ENCODE measurements at places on chromosomes 6 and 20.

DNA sequence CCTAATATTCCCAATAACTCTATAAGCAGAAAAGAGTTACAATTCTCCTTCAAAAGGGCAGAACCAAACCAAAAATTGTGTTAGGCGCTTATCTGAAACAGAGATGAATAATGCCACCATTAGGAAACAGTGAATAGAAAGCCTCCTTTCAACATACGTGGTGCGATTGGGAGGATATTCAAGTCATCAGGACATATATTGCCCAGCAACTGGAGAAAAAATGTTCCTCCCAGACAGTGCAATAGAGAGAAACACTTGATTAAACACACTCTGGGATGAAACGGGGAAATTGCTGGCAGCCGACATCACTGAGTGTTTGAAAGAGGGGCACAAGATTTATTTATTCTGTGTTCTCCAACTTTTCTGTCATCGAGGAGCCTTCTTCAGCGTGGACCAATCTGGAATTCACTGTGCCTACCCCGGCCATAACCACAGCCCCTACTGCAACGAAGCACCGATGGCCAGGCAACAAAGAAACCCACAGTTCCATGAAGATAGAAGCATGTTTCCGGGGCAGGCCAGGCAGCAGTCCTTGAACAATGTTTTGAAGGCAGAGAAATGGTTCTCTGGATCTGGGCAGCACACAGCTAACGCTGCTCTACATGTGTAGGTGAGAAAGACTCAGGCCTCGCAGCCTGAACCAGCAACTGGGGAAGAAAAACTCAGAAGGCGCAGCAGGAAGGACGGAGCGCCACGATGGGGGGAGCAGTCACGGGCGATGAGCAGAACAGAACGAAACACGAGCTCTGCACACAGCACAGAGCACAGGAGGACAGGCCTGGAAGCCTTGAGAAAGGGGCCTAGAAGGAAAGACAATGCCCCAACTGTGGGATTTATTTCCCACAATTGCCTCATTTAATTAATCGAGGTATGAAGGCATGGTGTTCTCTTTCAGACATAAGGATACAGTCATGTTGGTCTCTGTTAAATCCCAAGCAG is 234.2 kb upstream of the FOXQ1 start:
- no peak for DNase-seq

GRCh38 chr6:108744996-108745395 is 103.2 kb upstream of the ARMC2 start:
- no peak for DNase-seq

- DNase-seq: no peak
Observed at GRCh38 chr6:111480988-111481822, 1.8 kb downstream of the REV3L start.

DNA sequence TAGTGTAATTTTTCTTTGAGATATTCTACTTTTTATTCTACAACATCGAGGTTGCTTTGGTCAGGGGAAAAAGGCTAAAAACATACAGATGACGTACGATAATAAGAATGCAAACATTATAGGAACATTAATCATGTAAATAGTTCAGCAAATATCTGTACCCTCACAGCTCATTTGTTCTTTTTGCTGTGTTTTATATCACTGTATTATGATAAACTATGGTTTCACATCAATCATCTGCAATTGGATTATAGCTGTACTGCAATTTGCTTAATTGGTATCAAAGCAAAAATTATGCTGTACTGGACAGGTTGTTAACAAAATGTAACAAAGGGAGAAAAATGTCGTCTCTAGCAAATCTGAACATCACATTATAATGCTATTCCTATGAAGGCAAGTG is 597.1 kb downstream of the EPHA7 start:
- DNase-seq: no peak

- DNase-seq: no peak
Observed at GRCh38 chr6:142676027-142676443, 268.9 kb downstream of the HIVEP2 start.
